Fibroblast of skin of back (primary cell): ENCODE measurements at places on chromosomes 3 and 15.

DNA sequence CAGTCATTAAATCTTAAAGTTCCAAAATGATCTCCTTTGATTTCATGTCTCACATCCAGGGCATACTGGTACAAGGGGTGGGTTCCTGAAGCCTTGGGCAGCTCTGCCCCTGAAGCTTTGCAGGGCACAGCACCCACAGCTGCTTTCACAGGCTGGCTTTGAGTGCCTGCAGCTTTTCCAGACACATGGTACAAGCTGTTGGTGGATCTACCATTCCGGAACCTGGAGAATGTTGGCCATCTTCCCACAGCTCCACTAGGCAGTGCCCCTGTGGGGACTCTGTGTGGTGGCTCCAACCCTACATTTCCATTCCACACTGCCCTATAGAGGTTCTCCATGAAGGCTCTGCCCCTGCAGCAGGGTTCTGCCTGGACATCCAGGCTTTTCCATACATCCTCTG lies 211.1 kb upstream of the THBS1 start:
- DNase-seq: no peak

DNA sequence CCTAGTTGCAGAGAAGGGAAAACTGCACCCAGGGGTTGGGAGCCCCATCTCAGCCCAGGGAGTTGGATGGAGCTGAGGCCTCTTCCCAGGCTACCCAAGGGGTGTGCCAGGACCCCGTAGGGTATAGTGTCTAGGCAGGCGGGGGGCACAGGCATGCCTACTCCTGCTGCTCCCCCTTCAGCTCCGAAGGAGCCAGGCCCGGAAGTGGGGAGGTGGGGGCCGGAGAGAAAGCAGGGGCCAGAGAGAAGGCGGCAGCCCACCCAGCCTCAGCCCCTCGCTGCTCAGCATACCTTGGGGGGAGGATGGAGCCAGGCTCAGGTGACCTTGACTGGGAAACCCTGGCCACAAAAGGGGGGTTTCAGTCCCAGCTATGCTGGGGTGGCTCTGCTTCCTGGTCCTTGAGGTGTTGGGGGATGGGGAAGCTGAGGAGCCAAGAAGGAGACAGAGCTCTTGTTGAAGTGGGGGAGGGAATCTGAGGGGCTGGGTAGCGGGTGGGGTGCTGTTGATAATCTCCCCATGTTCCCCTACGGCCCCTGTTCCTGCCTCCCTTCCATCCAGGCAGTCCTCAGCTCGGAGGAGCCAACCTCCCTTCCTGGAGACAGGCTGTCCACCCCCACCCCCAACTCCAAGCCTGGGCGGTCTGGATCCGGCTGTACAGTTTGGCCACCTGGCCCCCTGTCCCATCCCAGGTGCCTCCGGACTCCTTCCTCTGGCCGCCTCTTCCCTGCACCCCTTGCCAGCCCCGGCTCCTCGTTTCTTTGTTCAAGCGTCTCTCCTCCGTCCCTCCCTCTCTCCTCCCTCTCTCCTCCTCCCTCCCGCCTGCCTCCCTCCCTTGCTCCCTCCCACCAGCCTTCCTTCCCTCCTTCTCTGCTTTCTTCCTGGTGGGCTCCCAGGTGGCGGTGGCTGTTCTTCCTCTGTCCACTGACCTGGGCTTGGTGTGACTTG lies 1.7 kb downstream of the SEMA3F start:
- peak; percentile 43 for DNase-seq

- no peak for DNase-seq
These were observed 4.8 kb downstream of the GASK1A start for GRCh38 chr3:42983927-42984326.

- peak; percentile 82 for DNase-seq
These were observed 307.8 kb upstream of the AGTR1 start for GRCh38 chr3:148389916-148390315.

DNA sequence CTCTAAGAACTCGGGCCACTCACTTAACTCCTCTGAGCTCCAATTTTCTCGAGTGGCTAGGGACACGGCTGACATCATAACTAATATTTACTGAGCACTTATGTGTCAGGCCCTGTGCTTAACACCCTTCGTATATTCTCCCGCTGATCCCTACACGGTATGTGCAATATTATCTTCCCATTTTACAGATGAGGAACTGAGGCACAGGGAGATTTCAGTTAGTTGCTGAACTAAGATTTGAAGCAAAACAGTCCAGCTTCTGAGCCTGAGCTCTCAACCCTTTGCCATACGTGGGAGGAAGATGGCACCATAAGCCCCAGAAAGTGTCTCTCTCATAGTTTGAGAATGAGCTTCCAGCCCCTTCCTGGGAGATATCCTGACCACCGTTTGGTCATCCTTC lies 19.6 kb downstream of the FAH start:
- no peak for DNase-seq

DNA sequence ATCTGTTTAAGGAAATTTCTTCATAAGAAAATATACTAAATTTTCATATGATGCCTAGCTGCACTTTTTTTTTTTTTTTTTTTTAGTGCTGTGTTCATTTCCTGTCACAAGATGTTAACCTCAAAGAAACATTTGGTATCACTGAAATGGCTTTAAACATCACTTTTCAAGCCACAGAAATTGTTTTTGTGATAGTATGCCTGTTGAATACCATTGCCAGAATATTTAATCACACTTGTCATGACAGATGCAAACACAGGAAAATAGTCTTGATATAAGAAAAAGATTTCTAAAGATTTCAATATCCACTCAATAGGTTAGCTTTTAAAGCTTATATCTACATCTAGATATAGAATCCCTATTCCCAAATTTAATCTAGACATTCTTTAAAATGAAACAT lies 608.5 kb upstream of the AGTR1 start:
- peak; percentile 29 for DNase-seq

GRCh38 chr15:41990691-41991090 lies 18.3 kb upstream of the EHD4 start:
- no peak for DNase-seq

DNA sequence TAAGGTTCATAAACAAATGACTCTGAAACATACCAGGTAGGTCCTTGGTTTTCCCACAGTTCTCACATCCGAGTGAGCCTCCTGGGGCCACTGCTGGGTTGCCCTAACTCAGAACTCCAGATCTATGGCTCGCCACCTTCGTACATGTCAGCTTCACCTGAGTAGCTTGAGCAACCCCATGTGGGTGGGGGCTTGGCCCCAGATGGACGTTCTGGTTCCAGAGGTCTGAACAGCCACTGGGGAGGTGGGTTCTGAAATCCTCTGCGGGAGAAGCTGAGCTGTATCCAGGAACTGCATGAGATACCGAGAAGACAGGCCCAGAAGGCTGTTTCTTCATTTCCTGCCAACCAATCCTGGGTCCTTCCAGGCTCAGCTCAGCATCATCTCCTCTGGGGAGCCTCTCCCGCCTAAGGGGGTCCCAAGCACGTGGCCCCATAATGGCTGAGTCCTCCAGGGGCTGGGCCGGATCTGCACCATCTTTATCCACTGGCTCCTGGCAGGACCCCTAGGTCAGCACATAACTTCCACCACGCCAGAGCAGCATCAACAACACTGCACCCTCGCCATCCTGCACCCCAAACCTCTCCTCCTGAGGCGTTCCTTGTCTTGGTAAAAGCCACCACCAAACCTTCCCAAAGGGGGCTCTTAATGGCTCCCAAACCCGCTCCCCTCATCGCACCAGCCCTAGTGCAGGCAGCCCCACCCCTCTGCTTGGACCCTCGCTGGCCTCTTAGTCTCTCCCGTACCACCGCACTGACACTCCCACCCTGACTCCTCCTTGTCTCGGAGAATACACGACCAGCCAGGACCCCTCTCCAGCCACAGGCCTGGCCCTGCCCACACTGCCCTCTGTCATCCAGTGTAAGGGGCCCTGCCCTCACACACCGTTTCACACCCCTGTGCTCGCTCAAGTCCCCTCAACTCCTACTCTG lies 39.8 kb downstream of the PCSK6 start:
- DNase-seq: no peak

DNA sequence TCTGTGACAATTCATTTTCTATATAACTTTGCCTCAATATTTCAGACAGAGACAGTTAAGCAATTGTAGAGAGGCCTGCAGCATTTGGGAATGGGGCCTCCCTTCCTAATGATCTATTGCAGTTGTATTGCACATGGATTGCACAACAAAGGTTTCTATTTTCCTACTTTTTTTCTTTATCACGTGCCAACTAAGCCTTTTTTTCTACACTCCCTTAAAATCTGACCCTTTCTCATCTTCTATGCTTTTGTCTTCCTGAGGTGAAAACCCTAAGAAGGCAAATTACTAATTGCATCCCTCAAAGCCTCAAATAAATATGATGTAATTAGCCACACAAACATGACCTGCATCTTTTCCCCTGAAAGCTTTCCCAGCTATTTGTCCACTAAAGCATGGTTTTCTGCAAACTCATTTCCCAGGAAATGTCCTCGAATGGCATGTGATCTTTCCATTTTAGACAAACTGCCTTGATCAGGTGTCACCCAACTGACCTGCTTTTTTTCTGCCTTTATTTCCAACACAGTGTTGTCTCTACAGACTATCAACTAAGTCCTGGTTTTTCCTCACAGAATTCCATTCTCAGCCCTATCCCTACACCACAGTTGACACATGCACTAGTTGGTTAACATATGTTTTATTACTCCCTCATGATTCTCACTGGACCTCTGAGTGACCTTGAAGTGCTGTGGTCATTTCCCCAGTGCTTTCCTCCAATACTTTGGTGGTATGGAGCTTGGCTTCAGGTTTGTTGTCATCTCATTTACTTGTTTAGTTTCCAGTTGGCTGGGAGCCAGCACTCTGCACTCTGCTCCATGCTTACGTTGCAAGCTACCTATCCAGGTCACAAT lies 31.9 kb upstream of the TSC22D2 start:
- DNase-seq: no peak

DNA sequence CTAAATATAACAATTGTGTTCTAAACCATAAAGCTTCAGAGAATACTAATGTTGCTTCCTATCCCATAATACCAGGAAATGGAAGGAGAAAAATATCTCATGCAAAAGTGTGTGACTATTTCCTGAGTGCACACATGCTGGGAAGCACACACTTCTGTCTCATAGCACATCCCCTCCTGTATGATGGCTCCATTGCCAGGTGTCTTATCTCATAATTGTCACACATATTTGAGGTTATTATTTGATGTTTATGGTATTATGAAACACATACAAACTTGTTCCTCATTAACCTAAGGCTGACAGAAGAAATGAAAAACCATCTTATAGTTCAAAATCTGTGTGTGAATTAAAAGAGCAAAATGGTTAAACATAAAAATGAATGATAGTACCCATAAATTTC lies 65.4 kb downstream of the SERP1 start:
- no peak for DNase-seq

GRCh38 chr3:196971094-196971698 lies 2.6 kb upstream of the PIGZ start:
- DNase-seq: no peak

DNA sequence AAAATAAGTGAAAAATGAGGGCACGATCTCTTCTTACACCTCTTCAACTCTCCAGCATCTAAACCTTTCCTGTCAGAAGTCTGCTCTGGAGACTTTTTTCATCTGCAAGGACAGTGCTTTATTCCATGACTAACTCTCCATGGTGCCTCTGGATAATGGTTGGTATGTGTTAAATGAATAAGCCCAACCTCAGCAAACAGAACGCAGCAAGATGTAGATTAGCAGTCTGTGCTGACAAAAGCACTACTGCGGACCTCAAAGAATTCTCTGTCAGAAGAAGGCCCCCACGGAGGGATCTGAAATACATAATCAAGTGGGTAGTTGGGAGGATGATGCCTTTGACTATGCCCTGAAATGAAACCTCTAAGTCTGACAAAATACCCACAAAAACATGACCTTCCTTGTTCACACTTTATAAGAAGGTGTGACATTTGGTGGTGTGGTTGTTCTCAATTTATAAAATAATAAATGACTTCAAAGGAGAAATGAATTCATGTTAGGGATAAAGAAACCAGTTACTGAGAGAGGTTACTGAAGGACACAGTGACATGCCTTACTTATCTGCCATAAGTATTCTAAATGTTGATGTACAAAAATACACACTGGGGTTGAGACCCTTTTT lies 43.2 kb upstream of the ADCY5 start:
- no peak for DNase-seq

GRCh38 chr3:159765030-159765859 lies 223.4 kb upstream of the IL12A start:
- peak; percentile 100 for DNase-seq

DNA sequence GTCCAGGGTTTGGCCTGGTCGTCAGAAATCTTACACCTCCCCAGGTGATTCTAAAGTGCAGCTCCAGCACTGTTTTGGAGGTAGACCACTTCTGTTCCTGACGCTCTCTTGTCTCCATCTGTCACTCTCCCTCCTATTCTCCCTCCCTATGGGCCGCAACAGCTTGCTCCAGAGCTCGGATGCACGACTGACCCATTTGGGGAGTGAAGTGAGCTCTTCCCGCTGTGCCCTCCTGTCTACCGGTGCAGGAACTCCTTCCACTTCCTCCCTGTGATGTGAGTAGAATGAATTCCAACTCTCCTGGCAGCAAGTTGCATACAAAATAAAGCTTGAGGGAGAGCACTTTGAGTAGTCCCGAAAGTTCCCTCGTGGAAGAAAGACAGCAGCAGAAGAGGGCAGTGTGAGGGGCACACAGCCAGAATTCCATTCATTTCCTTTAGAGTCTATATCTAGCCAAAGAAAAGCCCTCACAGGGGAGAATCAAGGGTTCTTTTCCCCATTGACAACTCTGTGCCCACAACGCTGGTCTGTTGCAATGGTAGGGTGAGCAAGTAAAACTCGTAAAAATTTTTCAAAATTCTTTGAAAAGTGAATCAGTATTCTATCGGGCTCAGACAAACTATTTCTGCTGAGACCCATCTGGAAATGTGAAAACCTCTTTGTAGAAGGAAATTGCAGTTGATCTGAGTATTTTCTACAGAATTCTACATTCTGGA lies 39.9 kb upstream of the BDH1 start:
- DNase-seq: no peak

DNA sequence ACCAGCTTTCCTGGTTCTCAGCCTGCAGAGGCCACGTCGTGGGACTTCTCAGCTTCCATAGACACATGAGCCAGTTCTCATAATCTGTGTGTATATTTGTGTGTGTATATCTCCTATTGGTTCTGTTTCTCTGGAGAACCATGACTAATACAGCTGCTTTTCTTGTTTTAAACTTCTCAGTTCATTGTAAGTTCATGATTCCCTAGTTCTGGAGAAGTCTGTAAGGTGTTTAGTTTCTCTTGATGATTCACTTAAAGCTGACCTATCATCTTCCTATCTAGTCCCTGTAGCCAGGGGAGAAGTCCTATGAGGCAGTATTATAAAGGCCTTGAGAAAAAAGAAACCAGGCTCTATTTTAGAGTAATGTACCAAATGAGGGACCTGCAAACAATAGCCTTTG lies 147.7 kb downstream of the RYR3 start:
- DNase-seq: no peak

- DNase-seq: no peak
These were observed 5.2 kb upstream of the PRKCD start for GRCh38 chr3:53155760-53156159.

GRCh38 chr15:89114990-89115389 lies 26.7 kb downstream of the ABHD2 start:
- peak; percentile 49 for DNase-seq

GRCh38 chr3:14224895-14225294 lies 46.3 kb downstream of the LSM3 start:
- DNase-seq: peak; percentile 78

DNA sequence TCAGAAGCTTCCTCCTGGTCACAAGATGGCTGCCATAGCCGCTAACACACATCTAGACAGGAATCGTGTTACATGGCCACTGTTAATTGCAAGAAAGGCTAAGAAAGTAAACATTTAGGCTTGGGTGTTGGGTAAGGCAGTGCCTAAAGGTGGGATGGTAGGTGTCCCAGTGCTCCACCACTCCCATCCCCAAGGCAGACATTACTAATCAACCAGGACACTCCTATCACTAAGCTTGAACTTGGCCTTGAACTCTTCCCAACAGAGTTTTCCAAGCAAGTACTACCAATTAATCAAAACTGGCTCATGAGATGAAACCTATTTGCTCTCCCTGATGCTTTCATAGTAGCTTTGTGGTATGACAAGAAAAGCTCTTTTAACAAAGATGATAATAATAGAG lies 37.9 kb upstream of the C3orf80 start:
- DNase-seq: no peak
